ENCODE measurements at places on chromosomes 11 and 22.

DNA sequence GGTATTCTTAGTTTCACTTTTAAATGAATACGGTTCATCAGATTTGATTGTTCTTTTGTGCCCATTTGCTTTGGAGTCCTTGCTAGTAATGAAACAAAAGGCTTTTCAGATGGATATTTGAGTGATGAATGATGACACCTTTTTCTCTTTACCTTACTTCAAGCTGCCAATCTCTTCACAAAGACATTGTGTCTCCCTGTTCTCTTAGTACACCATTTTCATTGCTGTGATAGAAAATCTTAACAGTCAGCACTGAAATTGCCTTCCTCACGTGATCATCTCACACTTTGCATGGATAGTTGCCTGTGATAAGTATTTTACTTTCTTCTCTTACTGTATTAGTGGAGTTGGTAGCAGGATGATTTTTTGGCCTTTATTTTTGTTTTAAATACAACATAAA, 396.6 kb downstream of the NELL1 start:
- no peak for DNase-seq

DNA sequence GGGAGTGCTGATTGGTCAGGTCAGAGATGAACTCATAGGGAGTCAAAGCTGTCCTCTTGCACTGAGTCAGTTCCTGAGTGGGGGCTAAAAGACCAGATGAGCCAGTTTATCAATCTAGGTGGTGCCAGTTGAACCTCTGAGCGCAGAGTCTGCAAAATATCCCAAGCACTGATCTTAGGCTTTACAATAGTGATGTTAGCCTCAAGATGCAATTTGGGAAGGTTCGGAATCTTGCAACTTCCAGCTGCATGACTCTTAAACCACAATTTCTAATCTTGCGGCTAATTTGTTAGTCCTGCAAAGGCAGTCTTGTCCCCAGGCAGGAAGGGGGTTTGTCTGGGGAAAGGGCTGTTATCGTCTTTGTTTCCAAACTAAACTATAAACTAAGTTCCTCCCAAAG, 92.3 kb upstream of the PARVA start:
- no peak for DNase-seq

GRCh38 chr22:38213319-38213989, 11.7 kb downstream of the MAFF start:
- DNase-seq: no peak

GRCh38 chr11:122721964-122722266, 66.4 kb downstream of the UBASH3B start:
- no peak for DNase-seq

DNA sequence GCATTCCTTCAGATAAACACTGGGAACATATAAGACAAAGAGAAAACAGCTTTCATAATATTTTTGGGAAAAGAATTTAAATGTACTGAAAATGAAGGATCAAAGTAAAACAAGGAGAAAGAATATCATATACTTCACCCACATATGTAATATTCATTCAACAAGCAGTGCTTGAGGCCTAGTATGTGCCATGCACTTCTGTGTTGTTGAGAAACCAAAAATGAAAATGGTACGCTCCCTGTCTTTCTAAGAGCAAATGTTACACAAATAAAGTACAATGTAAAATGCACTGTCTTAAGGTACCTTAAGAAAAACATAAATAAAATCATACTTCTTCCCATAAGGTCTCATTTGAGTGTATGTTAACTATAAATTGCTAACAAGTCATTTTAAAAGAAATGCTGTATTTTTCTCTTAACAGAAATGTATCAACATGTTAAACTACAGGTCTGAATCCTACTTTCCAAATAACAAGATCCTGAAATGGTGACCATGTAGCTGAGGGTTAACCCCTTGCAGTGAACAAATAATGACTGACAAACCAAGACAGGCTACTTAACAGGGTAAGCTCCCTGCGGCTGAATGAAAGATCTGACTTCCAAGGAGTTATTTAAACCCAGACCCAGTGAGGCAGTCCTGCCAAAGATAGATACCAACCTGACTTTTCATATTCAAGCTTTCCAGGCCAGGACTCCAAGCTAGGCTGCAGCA, 377.6 kb downstream of the DCDC1 start:
- no peak for DNase-seq

DNA sequence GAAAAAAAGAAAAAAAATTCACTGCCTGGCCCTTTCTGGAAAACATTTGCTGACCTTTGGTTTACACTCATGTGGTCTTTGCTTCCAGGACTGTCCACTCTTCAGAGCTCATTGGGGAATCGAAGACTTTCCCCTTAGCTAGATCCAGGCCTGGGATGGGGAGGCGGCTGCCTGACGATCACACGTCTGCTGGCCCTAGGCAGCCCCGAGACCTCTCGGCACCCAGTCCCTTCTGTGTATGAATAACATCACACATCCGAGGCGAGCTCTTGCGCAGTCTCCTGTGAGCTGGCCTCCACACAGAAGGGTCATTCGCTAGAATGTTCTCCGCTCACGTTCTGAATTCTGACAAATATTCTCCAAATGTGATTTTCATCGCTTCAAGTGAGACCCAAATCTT, 25.7 kb upstream of the GAL start:
- no peak for DNase-seq

DNA sequence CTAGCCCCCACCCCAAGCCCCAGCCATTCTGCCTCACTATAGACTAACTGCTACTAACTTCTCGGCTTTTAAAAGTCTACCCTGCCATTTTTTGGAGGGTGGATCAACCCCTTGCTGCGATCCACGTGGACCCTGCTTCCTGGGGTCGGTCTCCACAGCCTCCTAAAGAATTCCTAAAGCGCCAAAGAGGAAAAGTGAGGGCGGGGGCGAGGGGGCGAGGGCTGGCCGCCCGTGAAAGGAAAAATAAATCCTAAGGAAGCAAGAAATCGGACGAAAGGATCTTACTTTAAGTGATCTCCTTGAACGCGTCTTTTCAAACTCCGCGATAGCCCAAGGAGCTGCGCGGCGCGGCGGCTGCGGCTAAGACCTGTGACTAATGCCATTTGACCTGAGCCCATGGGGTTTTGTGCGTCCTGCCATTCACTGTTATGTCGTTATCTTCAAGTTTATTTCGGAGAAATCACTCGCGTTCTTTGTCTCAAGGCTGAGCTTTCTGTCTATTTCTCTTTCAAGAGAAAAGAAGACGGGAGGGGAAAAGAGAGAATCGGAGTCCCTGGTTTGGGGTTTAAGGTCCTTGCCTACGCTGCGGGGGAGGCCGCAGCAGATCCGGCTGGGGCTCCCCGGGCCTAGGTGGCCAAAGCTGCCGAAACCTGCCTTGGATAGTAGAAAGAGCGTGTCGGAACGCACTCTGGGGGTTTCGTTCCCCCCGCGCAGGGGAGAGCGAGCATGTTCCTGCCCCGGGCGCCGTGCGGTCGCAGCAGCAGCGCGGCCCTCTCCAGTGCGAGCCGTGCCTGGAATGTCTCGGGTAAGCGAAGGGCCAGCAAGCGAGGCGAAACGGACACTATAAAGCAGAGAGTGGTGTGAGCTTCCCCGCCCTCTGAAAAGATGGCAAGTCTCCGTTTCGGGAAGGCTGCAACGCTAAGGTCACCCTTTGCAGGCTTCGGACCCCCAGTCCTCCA, 2.8 kb upstream of the DBX1 start:
- no peak for DNase-seq

DNA sequence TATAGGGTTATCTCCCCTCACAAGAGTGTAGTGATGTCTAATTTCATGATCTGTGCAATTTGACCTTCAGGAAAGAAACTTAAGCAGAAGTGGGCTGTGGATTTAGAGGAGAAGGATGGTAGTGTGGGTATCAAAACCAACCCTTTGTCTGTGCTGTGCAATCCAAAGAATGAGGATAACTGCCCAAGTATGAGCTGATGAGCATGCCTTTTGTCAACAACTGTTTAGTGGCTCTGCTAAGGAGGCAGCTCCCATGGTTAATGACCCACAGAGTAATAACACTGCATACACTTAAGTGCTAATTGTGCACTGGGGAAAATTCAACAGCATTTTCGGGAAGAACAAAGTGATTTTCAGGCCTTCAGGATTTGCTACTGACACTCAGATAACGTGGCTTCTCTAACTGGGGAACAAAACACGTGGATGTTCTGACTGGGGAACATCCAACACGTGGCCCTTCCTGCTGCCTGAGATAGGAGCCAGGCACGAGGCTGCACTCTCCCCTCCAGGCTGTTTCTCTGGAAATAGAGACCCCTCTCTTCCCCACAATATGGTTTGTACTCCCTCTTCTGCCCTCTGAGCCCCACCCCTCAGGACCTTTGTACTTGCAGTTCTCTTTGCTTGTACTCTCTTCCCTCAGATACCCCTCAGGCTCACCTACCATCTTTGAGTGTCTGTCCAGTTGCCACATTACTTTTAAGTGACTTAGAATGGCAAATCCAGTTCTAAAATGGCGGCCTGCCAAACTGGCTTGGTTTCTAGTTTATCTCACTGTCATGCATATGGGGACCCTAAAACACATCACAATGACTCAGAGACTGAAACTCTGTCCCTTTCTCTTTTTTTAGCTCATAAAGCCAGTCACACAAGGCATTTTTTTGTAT, 234.9 kb upstream of the POU2AF2 start:
- no peak for DNase-seq

DNA sequence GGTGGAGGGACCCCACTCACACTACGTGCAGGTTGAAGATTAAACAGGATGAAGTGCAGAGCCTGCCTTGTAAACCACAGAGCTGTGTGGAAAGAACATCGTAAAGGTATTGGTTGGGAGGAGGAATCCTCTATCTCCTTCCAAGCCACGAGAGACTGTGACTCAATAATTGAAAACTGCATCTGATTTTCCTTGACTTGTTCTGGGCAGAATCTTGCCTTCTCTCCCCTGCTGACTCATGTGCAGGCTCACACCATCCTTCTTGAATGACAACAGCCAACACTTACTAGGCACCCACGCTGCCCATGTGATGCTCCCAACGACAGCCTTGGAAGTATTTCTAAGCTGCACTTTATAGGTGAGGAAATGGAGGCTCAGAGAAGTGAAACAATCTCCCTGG, 563.0 kb downstream of the MIAT start:
- DNase-seq: no peak

- peak; percentile 72 for DNase-seq
Measured at GRCh38 chr11:125111001-125111342, 454 bp downstream of the TMEM218 start.

DNA sequence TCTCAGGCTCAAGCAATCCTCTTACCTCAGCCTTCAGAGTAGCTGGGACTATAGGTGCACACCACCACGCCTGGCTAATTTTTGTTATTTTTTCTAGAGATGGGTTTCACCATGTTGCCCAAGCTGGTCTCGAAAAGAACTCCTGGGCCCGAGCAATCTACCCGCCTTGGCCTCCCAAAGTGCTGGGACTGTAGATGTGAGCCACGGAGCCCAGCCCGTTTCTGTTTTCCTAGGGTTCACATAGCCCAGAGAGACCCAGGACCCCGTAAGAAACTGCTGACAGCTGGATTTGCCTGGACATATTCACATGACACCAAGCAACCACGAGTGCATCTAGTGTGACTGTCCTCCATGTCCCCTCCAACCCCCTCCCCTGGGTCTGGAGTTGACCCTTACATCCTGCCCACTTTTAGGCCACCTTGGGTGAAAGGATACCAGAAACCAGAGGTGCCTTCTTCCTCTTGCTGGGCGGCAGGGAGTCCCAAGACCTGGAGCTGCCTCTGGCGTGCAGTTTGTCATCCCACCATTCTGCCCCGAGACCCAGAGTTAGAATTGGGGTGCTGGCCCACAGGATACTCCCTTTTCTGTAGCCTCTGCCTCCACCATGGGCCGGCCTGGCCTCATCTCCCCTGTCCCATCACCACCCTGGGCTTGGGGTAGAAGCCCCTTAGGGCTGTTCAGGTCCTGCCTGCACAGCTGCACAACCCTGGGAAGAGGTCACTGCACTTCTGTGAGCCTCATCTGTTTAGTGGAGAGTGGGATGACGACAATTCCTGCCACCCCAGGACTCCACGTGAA, 3.7 kb upstream of the RIN1 start:
- DNase-seq: no peak

DNA sequence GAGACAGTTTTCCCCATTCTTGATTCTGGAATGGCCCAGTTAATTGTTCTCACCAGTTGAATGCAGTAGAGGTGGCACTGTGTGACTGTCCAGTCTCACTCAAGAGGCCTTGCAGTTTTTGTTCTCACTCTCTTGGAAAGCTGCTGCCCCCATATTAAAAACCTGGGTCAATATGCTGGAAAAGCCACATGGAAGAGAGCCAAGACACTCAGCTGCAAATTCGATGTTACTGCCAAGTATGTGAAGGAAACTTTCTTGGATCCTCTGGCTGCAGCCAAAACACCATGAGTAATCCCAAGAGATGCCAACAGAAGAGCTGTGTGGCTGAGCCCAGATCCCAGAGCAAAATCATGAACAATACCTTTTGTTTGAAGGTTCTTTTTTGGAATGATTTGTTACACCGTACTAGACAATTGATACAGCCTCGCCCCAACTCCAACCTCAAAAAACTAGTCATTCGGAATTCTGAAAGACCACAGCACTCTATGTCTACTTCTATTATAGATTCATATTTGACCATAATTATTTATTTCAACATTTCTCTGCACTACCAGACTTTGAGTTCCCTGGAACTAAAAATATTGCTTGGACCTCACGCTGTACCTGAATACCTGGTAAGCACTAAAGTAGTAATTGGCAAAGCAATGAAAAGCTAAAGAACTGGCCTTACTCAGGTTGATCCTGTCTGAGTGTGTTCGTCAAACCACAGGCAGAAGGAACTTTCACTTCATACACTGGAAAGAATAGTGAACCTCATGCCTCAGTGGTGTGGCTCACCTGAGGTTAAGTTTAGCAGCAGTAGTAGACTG, 378.8 kb downstream of the ETS1 start:
- DNase-seq: peak; percentile 51

- peak; percentile 27 for DNase-seq
Measured at GRCh38 chr11:102367364-102367763, 20.4 kb downstream of the BIRC2 start.

GRCh38 chr11:110269996-110270395, 26.4 kb downstream of the RDX start:
- no peak for DNase-seq

DNA sequence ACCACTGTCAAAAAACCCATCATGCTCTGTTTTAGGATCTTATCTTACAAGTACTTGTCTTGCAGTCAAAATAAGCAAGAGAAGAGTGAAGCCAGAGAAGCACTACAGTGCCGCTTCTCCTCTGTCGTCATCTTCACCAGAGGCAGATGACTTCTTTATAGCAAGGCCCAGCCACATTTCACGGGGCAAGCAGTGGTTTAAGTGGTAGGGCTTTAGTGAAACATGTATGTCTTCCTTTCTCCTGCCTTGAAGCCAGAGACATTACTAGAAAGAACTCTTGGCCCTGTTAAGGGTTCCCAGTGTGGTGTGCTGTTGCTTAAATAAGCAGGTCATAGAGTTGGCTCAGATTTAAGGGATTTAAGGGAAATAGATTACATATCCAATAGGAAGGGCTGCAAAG, 42.9 kb upstream of the DEPDC7 start:
- no peak for DNase-seq

- no peak for DNase-seq
Measured at GRCh38 chr11:132154781-132155180, 784.4 kb downstream of the NTM start.

DNA sequence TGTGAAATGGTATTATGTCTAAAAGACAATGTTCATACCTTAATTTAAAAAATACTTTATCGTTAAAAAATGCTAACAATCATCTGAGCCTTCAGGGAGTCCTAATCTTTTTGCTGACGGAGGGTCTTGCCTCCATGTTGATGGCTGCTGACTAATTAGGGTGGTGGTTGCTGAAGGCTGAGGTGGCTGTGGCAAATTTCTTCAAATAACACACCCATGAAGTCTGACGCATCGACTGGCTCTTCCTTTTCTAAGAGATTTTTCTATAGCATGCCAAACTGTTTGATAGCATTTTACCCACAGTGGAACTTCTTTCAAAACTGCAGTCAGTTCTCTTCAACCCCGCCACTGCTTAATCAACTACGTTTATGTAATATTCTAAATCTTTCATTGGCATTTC, 33.6 kb downstream of the TCF20 start:
- no peak for DNase-seq

- DNase-seq: no peak
Measured at GRCh38 chr11:16430674-16431073, 74.3 kb upstream of the SOX6 start.
